ENCODE measurements at places on chromosomes 3 and 15.

DNA sequence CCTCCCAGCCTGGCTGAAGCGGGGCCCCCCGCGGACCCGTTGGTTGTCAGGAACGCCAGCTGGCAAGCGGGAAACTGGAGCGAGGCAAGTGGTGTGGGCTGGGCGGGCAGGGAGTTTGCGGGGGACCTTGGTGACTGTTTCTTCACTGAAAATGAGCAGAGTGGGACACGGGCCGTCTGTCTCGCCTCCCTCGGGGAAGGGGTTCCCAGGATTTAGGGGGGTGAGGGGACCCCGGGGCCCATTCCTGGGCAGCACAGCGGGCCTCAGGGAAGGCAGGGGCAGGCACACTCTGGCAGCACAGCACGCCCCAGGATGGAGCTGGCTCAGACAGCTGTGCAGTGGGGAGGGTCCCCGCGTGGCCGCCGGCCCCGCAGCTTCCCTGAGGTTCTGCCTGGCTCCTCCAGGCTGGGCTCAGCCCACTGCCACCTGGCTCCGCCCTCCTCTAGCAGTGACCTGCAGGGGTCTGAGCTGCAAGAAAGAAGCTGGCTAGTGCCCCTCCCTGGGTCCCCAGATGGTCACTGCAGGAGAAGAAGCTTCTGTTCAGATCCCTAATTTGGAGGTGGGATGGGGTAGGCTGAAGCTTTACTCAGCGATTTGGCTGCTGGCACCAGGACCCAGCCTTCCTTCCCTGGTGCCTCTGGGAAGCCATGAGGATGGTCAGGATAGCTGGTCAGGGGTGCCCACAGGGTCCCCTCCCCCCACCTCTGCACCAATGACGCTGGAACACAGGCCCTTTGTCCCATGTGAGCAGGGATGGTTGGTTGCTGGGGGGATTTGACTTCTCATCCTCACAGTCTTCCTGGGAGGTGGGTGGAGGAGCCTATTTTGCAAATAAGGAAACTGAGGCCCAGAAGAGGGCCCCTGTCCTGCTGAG is 90.4 kb downstream of the TBC1D2B start:
- DNase-seq: no peak

GRCh38 chr3:126364130-126364695 is 7.0 kb upstream of the KLF15 start:
- no peak for DNase-seq

- no peak for DNase-seq
Observed at GRCh38 chr3:44236485-44236908, 5.2 kb upstream of the TOPAZ1 start.

GRCh38 chr3:52061121-52061910 is 4.9 kb upstream of the DUSP7 start:
- DNase-seq: no peak

DNA sequence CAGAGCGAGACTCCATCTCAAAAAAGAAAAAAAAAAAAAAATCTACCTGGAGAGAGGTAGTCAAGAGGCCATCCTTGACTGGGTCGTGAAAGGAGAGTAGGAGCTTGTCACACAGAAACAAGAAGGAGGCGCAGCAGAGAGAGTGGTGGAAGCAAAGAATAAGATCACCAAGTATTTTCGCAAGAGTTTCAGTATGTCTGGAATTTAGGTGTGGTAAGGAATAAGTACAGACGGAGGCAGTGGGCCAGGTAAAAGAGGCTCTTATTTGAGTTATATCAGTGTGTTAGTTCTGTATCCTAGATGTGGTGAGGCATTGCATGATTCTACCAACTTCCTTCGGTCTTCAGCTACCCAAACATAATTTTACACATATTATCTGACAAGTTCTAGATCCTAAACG is 14.6 kb upstream of the ATP10A start:
- DNase-seq: no peak

GRCh38 chr3:192879346-192880031 is 38.2 kb downstream of the MB21D2 start:
- no peak for DNase-seq

DNA sequence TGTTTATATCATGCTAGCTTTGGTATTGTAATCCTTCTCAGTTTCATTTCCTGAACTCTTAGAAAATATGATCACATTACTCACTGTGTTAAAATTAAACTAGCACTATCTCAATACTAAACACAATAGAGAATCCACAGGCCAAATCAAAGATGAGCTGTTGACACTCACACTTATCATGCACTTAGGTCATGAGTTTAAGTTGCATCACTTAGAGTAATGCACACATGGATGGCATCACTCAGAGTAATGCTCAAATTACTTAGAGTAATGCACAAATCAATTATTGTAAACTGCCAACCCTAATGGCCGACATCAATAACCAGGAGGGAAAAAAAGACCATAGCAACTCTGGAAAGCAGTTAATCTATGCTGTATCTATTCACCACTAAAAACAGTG is 40.0 kb upstream of the MCF2L2 start:
- no peak for DNase-seq

DNA sequence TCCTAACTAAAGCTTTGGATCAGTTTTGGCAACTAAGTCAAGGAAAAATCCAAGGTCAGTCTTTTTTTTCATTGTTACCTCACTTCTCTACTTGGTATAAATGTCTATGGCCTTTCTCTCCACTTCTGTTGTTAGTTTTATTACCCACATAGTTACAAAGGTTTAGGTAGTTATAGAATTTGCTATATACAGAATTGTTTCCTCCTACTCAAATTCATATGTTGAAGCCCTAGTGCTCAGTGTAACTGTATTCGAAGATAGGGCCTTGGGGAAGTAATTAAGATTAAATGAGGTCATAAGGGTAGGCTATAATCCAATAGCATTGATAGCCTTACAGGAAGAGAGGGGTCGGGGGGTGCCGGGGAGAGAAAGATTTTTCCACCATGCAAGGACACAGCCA is 19.7 kb upstream of the STIMATE start:
- DNase-seq: no peak

DNA sequence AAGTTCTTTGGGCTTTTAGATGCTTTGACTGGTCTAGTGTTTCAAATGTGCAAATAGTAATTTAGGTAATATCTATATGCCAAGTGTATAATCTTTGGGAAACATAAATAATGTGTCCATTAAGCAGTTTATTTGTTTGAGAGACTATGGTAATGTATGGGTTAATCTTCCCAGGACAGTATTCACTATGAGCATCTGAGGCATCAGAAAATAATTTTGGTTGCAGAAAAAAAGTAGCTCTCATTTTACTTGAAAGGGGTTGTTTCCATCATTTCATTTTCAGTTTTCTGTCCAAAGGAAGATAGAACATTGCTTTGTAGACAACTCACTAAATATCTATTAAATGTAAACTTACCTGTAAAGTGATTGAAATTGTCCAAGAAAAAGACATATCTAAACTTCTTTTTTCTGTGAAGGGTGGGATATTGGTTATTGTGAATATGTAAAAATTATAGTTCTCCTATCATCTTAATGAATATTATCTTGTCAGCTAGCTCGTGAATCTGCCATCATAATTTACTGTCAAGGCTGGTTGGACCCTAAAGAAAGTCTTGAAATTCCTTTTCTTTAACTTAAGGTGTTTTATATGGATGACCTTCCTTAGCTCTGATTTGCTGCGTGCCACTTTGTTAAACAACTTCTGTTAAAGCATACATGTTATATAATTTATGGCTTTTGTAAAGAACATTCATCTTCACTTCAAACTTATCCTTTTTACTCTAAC is 108.8 kb downstream of the EPHA3 start:
- DNase-seq: no peak

- no peak for DNase-seq
Observed at GRCh38 chr3:72722930-72723726, 125.1 kb downstream of the SHQ1 start.

GRCh38 chr3:184230603-184231528 is 1.5 kb downstream of the VWA5B2 start:
- peak; percentile 13 for DNase-seq

DNA sequence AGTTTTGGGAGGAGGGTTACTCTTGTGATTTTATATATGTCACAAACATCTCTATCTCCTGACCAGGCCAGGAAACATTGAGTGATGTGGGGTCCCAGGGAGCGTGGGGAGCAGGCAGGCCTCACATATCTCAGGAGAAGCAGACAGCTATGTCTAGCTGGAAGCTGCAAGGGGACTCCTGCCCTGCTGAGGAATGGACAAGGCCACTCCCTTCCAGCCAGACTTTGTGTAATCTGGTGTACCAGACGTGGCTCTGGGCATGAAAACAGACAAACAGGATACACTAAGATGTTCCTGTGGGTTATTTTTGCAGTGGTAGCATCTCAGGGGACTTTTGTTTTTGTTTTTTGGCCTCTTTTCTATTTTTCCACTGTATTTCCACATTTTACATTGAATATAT is 23.2 kb downstream of the CYP8B1 start:
- DNase-seq: no peak

DNA sequence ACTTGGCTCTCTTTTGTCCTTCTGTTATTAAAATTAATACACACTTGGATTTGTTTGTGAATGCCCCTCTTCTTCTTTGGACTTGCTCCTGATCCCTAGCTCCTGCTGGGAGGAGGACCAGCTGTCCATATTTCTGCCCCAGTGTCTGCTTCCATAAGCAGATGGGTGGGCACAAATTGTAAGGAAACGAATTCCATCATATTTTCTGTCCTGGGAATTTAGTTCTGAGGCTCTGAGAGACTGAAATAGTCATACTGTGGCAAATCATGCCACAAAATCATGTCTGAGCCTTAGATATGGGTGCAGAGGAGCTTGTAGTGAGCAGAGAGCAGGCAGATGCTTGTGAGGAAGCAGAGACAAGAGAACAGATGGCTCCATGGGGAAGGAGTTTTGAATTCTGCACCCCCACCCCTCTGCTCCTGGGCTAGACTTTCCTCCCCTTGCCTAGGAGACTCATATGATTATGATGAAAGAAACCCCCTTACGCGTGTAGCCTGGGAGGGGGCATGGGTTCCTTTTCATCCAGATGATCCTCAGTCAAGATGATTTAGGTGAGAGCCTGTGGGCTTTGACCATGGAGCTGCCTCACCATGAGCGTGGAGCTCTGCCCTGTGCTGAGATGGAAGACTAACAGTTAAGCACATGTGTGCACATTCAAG is 50.6 kb downstream of the SV2B start:
- no peak for DNase-seq

DNA sequence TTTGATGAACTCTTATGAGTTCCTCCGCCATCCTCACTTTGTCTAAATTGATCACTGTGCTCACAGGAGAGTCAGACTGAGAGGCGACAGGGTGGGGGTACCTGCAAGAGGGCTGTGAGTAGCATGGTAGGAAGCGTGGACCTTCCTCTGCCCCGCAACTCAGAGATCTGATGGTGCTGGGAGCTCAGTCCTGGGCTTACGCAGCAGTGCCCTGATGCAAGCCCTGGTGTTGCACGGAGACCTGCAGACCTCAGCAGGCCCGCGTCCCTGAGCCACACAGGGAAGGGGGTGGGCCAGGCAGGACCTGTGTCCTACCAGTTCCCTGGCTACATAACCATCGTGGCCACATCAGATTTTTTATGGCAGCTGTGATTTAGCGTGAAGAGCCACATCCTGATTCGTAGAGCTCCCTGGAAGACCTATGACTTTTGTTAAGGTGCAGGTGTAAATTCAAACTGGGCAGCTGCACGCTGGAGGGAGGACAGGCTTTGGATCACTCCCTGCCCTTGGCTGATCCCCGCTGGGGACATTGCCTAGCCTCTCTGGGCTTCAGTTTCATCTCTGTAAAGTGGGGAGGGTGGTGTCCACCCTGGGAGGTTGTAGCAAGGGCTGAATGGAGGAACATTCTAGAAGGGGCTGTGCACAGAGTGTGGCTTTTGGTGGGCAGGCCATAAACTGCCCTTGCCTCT is 176.1 kb downstream of the KLF13 start:
- DNase-seq: no peak

GRCh38 chr3:28521663-28522062 is 173.0 kb upstream of the AZI2 start:
- DNase-seq: no peak

GRCh38 chr3:29324180-29324651 is 43.3 kb downstream of the RBMS3 start:
- no peak for DNase-seq

GRCh38 chr3:5489536-5489935 is 302.0 kb downstream of the EDEM1 start:
- no peak for DNase-seq

- DNase-seq: no peak
Observed at GRCh38 chr3:14145670-14146380, 21.0 kb downstream of the TMEM43 start.

DNA sequence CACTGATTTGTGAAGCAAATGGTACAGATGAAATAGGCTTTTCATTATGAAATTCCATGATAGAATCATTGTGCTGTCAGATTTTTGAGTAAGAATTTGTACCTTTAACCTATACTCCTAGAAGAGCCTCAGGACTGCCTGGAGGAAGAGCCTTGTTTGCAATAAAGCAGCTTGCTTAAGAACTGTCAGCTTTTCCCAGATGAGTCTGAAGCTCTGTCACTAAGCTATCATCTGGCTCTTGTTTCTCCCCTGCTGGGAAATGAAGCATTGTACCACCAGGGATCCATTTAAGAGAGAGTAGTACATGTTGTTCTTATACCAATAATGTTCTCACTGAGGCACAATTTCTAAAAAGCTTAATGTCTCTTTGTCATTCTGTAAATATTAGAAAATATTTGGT is 85.1 kb upstream of the FLNB start:
- DNase-seq: no peak

DNA sequence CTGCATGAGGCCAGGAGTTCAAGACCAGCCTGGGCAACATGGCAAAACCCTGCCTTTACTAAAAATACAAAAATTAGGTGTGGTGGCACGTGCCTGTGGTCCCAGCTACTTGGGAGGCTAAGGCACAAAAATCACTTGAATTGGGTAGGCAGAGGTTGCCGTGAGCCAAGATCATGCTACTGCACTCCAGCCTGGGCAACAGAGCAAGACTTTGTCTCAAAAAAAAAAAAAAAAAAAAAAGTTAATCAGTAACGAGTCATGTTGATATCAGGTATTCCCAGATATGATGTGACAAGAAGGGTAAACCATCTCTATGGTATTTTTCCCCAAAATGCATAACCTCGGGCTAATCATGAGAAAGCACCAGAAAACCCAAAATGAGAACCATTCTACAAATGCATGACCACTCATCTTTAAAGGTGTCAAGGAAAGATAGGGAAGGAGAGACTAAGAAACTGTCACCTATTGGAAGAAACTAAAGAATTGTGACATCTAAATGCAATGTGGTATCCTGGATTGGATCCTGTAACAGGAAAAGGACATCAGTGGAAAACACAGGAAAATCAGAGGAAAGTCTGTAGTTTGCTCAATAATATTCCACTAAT is 66.5 kb upstream of the MAP4 start:
- no peak for DNase-seq

All from right kidney (tissue), 9 donors.